ENCODE measurements at places on chromosomes 1 and 21.

GRCh38 chr1:197252973-197253372, 15.1 kb upstream of the CRB1 start:
- DNase-seq = no peak

GRCh38 chr21:41873005-41873404, 6.1 kb downstream of the PRDM15 start:
- DNase-seq = no peak

GRCh38 chr1:98979463-98979862, 25.2 kb downstream of the PLPPR5 start:
- DNase-seq = no peak

DNA sequence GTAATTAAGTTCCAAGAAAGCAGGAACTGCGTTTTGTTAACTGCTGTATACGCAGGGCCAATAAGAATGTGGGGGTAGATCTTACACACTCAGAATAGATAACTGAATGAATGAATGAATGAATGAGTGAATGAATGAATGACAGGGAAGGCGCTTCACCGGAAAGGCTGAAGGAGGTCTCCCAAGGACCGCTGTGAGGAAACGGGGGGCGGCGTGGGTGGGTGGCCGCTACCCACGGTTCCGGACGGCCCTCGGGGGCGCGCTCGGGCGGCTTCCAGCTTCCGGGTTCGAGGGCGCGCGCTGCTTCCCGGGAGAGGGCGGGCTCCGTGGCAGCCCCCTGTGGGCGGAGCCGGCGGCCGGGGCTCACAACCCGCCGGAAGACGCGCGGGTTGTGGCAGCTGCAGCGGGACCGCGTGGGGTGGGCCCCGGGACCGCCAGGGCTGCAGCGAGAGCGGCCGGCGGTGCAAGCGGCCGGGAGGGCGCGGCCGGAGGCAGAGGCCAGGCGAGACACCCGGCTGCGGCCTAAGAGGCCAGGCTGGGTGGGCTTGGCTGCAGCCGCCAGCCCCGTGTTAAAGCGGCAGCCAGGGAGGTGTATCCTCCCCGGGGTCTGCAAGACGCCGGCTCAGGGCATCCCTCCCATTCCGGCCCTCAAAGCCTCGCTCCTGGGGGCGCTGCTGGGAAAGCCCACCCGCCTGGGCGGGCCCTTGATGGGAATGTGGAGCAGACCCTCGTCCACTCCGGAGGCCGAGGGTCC, at the start of gene ZFP69:
Gene ZFP69 (plus strand): TSS at position 367 of the 754 bp plus-strand sequence. CDS start 2,072 bp downstream, outside the sequence.
- DNase-seq = no peak
